ENCODE measurements at places on chromosomes 4 and X. TPM values are rescaled to one million over a fixed set of nuclear protein-coding genes. Genes with fewer than 3 reads are reported as not detected.

- ATAC-seq, result peak; percentile 45
Observed at GRCh38 chr4:8940792-8941491, 69.3 kb upstream of the HMX1 start.

GRCh38 chrX:130109429-130110378 lies 593 bp downstream of the ELF4 start:
- peak; percentile 20 for ATAC-seq

DNA sequence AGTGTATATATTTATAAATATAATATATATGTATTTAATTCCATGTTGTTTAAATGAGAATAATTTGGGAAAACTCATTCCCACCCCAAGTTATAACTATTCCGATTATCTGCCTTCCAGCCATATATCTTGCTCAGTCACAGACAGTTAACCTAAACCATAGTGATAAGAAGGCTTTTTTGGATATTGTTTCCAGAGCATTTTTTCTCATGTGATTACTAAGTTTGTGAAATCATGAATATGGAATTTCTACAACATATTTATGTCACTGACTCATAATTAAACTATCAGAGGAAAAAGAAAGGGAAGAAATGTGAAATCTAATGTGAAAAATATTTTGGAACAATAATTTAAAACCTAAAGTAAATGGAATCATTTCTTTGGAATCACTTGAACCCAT lies 1163.5 kb upstream of the PABPC4L start:
- no peak for ATAC-seq

DNA sequence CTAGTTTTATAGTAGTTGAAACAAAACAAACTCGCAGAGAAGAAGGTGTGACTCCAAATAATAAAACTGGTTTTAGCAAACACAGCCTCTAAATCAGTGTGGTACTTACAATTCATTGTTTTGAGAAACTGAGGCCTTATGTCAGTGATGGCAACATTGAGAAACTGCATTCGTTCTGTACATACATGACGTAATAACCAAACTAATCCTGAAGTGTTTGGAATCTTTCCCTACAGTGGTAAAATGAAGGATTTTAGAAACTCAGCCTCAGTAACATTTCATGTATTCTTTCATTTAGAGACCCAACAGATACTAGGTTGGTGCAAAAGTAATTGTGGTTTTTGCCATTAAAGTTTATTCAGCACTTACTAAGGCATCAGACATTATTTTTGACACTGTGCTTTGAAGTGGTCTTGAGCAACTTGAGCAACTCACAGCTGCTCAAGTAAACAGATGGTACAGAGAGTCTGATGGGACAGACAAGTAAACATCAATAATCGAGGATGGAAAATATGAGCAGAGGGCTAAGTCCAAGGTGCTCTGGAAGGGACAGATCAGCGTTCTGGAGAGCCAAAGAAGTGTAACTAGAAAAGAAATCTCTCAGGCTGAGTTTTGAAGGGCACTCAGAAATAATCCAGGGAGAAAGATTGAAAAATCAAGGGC lies 390.8 kb upstream of the BOD1L1 start:
- no peak for ATAC-seq

GRCh38 chr4:52984462-52984881 lies 122.4 kb downstream of the RASL11B start:
- no peak for ATAC-seq

DNA sequence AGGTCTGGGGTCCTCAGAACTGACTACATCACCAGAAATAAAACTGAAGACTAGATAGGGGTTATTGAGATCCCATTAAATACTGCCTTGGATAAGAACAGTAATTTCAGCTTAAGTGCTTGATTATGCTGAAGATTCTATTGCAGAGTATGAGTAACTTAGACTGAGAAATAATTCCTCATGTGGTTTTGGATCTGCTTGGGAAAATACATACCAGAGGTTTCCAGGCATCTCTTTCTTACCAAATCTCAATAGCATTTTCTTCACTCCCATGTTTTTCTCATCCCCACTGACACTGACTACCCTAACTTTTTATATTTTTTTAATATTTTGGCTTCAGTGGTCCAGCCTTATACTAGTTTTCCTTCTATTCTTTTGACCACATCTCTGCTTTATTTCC lies 92.0 kb upstream of the TEX13D start:
- no peak for ATAC-seq

- ATAC-seq, result no peak
Observed at GRCh38 chr4:62015043-62015739, 815.1 kb downstream of the ADGRL3 start.

GRCh38 chr4:180564026-180564425 lies 1679.2 kb upstream of the TENM3 start:
- no peak for ATAC-seq

- no peak for ATAC-seq
Observed at GRCh38 chr4:4947721-4948120, 71.5 kb downstream of the CYTL1 start.

DNA sequence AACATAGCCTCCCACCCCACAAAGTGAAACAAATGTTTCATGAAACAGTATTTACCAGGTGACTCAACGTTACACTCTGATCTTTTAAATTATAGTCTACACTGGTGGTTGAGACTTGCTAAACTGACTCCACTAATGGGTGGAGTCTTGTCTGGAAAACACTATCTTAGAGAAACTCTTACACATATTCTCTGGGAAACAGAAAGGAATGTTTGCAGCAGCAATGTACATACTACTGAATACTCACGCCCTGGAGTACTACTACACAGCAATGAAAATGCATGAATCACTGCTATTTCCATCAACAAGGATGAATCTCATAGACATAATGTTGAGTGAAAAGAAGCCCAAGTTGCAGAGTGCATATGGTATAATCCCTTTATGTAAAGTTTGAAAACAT lies 208.5 kb upstream of the IGFBP7 start:
- ATAC-seq, result no peak

- ATAC-seq, result no peak
Observed at GRCh38 chr4:138499627-138500026, 257.5 kb upstream of the SLC7A11 start.

HEPH gene
- total RNA-seq, result not detected

UGT2B11 gene
- total RNA-seq, result not detected

MAGEC1 gene
- total RNA-seq, result not detected

XKRX gene
- total RNA-seq, result 0.13 TPM

ADAM29 gene
- not detected for total RNA-seq

RAB9B gene
- total RNA-seq, result 0.86 TPM

Data from activated T-helper 17 cell treated with anti-CD3 and anti-CD28 coated beads, Interleukin-2, amount 50 U/mL, for 72 hours (primary cell).